ENCODE measurements at places on chromosomes 16 and 17.

DNA sequence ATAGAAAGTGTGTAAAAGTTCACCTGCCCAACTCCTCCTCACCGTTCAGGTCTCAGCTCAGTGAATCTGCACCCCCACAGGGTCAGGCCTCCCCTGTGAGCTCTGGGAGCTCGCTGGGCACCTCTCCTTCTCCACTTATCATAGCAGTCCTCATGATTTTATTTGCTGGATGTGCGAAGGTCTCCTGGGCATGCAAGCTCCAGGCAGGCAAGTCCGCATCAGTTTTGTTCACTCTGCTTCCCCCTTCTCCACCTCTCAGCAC, 112.8 kb downstream of the ZNF423 start:
- DNase-seq = no peak

DNA sequence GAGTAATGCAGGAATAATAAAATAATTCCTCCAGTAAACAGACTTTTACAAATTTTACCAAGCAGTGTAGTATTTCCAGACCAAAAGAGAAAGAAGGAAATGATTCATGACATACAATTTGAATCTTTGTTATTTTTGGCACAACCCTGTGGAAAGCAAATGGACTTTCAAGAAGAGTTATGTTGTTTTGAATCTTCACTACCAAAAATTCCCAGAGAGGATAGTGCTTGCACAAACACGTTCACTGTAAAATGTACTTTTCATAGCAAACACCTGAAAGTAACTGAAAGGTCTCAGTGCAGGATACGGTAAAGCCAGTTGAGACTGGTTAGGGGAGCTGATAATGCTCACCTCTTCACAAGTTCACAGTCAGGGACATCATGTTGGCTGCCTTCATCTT, 107.1 kb downstream of the USP22 start:
- peak; percentile 35 for DNase-seq

DNA sequence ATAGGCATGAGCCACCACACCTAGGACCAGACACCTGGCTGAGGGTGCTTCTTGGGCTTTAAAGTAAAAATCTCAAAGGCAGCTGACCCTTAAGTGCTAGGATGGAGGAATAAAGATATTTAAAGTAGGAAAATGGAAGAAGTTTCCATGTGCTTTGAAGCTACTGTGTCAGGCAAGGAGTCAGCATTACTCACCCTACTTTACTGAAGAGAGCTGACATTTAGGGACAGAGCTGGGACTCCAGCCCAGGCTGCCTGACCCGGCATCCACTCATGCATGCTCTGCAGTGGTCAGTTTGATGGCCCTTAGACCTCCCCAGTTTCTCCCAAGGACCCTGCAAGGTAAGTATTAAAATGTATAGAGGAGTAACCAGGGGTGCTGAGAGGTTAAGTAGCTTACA, 124.7 kb upstream of the PLCG2 start:
- no peak for DNase-seq

DNA sequence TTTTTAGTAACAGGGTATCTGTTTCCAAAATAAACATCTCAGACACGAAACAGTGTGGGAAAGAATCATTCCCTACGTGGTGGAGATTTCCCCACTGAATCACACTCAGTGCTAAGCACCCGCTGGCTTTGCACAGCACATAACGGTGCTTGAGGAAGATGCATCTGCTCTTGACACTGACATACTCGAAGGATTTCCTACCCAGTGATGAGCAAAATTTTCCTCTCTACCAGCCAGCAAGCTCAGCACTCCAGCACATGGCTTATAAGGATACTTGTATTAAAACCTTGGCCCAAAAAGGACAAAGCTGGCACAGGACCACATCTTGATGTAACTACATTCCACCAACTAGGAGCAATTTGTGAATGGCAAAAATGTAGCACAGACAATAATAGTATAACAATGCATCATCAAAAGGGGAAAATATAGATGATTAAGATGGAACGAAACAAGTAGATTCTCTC, 59.0 kb downstream of the ANKFY1 start:
- DNase-seq = peak; percentile 73

- DNase-seq = no peak
Observed at GRCh38 chr17:29474297-29474696, 84.1 kb downstream of the TAOK1 start.

DNA sequence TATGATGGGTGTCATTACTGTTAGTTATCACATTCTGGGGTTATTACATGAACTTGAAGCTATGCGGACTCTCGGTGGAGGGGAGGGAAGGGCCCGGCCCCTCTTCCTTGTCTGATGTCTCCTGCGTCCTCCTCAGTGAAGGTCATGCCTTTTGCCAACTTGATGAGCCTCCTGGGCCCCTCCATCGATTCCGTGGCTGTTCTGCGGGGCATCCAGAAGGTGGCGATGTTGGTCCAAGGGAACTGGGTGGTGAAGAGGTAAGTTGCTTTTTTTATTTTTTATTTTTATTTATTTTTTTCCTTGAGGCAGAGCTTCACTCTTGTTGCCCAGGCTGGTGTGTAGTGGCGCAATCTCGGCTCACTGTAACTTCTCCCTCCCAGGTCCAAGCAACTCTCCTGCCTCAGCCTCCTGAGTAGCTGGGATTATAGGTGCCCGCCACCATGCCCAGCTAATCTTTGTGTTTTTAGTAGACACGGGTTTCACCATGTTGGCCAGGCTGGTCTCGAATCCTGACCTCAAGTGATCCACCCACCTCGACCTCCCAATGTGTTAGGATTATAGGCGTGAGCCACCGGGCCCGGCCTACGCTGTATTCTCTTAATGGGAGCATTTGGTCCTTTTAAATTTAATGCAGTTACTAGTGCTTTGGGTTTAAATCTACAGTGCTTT, 21.6 kb downstream of the POLR3E start:
- DNase-seq = no peak

- DNase-seq = no peak
Observed at GRCh38 chr17:49939318-49939717, 29.7 kb upstream of the DLX4 start.

- no peak for DNase-seq
Observed at GRCh38 chr17:16243801-16244567, 27.0 kb downstream of the PIGL start.

- DNase-seq = no peak
Observed at GRCh38 chr17:36496018-36496789, 9.7 kb downstream of the ZNHIT3 start.

DNA sequence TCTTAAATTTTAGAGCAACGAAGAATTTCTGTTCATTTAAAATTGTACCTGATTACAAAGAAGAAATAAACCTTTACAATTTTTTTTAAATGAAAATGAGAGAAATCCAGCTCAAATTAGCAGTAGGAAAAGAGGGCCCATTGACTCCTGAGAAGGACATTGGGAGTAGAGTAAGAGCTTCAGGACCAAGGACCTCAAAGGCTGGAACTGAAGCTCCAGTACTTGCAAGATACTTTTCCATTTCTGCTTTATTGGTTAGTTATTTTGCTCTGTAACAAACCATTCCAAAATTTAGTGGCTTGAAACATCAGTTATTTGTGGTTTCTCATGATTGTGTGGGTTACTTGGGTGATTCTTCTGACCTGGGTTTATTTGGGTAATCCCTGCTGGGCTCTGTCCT, 165.9 kb downstream of the PRKCB start:
- no peak for DNase-seq

- no peak for DNase-seq
Observed at GRCh38 chr16:77402672-77403071, 32.2 kb downstream of the ADAMTS18 start.

GRCh38 chr17:2034806-2035540, 5.0 kb downstream of the DPH1 start:
- DNase-seq = peak; percentile 97

DNA sequence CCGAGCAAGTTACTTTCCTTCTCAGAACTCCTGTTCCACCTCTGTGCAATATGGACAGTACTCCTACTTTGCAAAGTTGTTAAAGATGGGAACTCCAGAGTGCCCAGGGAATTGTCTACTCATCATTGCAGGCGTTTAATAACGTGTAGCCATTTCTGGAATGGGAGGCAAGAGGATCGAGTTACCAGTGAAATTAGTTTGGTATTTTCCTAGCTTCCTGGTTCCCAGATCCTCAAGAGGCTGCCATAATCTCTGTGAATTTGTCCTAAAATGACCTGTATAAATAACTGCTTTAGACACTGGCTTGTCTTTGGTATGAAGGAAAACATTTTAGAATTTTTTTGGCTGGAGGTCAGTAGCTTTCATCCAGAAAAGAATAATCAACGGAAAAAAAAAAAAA, 27.7 kb downstream of the WWOX start:
- peak; percentile 38 for DNase-seq

DNA sequence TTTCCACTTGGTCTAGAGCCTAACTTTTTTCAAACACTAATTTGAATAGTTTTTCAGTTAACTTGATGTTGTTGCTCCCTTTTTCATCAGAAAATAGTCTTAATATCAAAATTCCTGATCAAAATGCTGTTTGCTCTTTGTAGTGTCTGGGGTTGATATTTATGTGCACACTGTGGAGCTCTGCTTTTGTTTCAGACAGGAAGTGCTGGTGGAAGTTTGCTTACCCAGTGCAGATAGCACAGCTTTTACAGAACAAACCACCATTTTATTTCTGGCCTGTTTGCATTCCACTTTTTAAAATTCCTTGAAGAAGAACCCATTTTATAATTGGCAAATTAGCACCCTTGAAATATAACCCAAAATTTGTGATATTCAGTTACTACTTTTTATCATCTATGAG, 125.4 kb downstream of the MRTFB start:
- no peak for DNase-seq

DNA sequence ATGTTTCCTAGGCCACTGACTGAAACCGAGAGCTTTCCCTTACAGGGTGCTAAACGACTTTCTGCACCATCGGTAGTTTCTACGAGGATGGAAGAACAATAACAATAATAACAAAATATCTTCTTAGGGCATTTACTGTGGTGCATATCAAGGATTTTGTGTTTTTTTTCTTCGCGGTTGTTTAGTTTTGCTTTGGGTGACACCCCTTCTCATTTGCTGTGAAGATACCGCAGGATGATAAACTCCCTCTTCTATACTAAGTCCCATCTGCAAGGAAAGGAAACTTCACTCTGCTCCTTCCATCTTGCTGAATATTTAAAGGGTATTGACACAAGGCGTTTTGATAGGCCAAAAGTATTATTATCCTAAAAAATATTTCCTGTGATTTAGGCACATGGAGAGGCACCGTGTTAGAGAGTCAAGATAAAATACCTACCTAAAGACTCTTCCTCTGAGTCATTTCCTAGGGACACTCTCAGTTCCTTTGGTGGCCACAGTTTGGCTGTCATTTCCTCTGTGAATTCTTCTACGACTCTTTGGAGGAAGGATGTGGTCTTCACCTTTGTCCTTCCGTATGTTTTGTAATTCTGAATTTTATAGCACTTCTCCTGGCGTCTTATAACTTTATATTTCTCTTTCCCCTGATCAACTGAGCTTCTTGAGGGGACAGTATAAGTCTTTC, 318.8 kb downstream of the CDH13 start:
- no peak for DNase-seq

- no peak for DNase-seq
Observed at GRCh38 chr16:66924527-66925321, 611 bp downstream of the RRAD start.

GRCh38 chr16:7422036-7422888, 89.6 kb downstream of the RBFOX1 start:
- no peak for DNase-seq

DNA sequence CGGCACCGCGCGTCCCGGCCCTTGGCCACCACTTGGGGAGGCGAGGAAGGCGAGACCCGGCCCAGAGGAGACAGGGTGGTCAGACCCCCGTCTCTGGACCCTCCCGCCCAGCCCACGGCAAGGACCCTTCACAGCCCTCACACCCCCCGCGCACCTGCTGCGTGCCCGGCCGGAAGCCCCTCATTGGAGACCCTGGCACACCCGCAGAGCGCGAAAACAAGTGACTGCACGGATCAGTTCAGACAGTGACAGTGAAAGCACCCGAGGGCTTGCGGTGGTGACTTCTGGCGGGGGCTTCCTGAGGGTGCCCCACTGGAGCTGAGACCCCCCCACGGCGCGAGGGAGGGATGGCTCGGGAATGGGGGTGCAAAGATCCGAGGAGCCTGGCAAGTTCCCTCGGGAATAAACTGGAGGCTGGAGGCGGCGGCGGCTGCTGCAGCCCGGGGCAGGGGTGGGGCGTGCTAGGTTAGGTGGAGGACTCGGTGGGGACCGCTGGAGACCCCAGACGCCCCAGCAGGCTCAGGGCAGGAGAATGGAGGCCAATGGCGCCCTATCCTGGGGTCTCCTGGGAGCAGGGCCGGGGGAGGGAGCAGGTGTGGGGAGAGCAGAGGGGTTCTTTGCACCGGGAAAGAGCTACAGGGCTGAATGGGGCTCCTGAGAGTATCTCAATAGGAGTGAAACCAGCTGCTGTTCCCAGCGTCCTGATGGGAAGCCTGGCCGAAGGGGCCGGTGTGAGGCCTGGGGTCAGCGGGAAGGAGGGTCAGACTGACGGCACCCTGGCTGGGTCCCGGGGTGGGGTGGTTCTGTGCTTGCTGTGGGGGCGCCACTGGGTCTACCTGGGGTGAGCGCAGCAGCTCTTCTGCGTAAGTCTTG, 824 bp upstream of the FBXL16 start:
- no peak for DNase-seq

GRCh38 chr16:65104471-65104870, 17.4 kb downstream of the CDH11 start:
- DNase-seq = no peak

GRCh38 chr17:77690271-77691161, 268.0 kb upstream of the TNRC6C start:
- no peak for DNase-seq

- peak; percentile 52 for DNase-seq
Observed at GRCh38 chr16:12157517-12158093, 181.1 kb downstream of the SNX29 start.

- DNase-seq = peak; percentile 17
Observed at GRCh38 chr17:66727634-66728570, 107.0 kb upstream of the CACNG5 start.

- no peak for DNase-seq
Observed at GRCh38 chr17:7328840-7329373, at the start of gene NEURL4. NEURL4 (minus strand) TSS chr17:7329335; CDS start chr17:7329312, 23 bp downstream.

DNA sequence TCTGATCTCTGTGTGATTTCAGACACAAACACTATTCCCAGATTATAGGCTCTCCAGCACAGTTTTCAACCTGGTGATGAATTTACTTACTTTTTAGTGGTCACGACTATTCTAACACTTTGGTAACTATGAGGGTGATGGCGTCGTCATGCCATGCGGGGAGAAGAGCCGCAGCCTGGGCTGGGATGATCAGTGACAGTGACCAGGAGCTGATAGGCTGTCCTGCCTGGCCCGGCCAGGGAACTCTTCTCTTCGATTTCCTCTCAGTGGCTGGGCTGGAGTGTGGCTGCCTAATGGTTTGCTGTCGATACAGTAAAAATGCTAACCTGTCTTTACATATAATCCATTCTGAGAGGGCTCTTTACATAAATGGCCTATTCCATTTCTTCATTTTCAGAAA, 113.1 kb downstream of the IRX3 start:
- no peak for DNase-seq

All from fibroblast of skin of left quadriceps (primary cell).